HS-27A (cell line): ENCODE measurements at places on chromosomes 5 and 9.

GRCh38 chr5:181217803-181218062, 5.3 kb upstream of the TRIM41 start:
- DNase-seq: no peak

- peak; percentile 81 for DNase-seq
These were observed 40.2 kb downstream of the RCL1 start for GRCh38 chr9:4832786-4833579.

GRCh38 chr9:130222833-130223232, 42.7 kb upstream of the HMCN2 start:
- DNase-seq: no peak

GRCh38 chr9:119917175-119917574, 547.9 kb upstream of the BRINP1 start:
- no peak for DNase-seq

GRCh38 chr9:130304116-130304515, 38.6 kb downstream of the HMCN2 start:
- no peak for DNase-seq

- no peak for DNase-seq
These were observed 170.4 kb upstream of the CDH6 start for GRCh38 chr5:31023105-31023504.

GRCh38 chr5:149417711-149418368, 38.7 kb upstream of the IL17B start:
- no peak for DNase-seq

DNA sequence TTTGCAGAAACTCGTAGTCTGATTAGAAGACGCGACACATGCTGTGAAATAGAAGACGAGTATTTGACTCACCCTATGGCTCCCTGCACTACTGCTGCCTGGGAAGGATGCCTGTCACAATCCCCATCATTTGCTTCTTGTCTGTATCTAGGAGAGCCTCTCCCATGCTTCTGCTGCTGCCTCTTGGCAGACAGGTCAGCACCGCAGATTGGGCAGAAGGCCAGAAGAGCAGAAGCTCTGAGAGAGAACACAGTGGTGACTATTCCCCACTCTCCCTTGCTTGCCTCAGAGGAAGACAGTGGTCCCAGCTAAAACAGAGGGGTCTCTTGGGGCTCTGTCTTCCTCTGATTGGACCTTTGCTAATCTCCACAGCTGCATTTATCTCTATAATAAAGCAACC, 84.0 kb upstream of the SMIM32 start:
- DNase-seq: no peak

- peak; percentile 5 for DNase-seq
These were observed 258.1 kb upstream of the EDIL3 start for GRCh38 chr5:84642795-84643194.

DNA sequence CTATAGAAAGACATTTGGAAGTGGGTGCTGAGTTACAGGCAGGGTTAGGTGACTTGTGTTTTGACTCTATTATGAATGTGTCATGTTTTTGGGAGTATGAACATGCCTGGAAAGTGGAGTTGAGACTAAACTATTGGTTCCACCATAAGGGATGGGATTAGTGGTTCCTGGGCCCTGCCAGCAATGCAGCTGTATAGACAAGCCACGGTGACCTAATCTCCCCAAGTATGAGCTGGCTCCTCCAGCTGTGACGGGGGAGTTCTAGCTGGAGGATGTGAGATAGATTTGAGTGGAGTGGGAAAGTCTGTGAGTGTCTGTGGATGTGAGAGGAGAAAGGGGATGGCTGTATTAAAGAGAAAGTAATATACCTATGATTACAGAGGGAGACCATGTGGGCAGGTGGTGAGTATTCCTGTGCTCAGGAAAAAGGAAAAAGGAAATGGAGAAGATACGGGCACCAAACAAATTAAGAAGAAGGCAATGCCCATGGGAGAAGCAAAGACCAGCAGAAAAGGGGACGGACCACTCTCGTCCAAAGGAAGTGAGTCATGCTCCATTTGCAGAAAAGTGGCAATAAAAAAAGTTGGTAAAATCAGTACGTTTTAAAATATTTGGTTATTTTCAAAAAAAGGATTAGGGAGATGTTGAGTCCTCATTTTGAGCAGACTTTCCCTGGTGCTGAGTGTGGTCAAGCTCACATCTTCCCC, 48.3 kb upstream of the ICE1 start:
- peak; percentile 82 for DNase-seq

- no peak for DNase-seq
These were observed 154.3 kb downstream of the C5orf15 start for GRCh38 chr5:133814152-133814551.

DNA sequence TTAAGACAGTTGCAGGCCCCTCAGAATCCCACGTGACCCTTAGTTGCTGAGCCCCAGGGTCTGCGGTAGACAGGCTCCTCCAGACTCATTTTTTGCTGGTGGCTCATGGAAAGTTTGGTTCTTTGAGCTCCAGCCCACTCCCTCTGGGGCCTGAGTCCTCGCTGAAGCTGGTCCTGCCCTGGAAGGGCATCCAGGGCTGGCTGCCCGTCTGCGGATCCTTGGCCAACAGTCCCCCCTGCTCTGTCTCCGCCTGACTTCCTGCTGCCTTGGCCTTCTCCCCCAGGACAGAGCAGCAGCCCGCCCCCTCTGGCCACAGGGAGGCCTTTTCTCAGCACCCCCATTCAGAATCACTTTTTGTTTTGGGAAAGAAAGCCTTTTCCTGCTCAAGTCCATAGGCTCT, 24.4 kb downstream of the SLC6A7 start:
- no peak for DNase-seq

DNA sequence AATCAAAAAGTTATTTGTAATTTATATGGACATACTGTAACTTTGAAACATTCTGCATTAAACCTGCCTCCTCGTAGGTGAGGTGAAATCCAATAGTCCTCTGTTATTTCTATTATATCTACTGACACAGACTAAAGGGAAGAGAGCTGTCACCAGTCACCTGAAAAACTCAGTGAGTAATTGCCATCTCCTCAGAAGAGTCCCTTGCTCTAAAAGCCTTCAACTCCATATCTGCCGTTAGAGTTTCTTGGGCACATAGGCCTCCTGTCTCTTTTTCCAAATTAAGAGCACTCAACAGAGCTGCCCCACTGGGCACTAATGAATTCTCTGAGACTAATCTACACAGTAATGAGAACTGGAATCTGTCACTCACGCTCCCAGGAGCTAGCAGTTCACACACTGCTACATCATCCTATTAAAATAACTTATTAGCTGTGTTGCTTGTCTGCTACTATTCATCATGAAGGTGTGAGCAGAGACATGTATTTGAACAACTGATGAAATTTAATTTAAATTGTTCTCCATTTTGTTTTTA, 67.3 kb upstream of the VCAN start:
- no peak for DNase-seq

GRCh38 chr5:59193616-59194319, 610.9 kb downstream of the RAB3C start:
- DNase-seq: peak; percentile 49

DNA sequence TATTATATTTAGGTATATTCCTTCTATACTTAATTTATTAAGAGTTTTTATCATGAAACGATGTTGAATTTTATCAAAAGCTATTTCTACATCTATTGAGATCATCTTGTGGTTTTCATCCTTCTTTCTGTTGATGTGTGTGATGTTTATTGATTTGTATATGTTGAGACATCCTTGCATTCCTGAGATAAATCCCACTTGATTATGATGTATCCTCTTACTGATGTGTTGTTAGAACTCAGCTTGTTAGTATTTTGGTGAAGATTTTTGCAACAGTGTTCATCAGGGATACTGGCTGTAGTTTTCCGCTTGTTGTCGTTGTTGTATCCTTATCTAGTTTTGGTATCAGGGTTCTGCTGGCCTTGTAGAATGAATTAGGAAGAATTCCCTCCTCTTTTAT, 213.6 kb downstream of the GDNF start:
- DNase-seq: no peak

DNA sequence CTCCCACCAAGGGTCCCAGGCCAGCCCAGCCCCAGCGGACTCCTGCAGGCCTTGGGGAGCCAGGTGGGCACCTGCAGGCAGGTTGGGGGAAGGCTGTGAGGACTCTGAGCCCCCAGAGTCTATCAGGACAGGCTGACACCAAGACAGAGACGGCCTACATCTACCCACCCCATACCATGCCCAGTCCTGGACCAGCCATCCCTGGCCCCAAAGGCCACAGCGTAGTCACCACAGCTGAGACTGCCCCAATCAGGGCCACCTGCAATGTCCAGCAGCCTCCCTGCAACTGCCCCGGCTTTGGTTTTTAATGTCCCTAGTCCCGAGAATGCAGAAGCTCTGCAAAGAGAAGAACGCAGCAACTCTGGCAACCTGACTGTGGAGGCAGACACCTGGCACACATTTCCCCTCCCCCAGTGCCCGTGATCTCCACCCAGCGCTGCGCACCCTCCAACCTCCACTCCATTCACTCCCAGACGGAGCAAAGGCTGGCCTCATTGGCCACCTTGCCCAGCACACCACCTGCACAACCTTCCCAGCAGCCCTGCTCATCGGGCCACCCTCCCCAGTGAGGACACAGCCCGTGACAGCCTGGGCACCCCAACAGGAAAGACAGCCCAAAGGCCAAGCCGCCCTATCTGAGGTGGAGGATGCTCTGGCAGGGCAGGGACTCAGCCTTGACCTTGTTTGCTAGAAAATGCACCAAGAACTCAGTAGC, 14.9 kb downstream of the ADAMTS2 start:
- DNase-seq: no peak

DNA sequence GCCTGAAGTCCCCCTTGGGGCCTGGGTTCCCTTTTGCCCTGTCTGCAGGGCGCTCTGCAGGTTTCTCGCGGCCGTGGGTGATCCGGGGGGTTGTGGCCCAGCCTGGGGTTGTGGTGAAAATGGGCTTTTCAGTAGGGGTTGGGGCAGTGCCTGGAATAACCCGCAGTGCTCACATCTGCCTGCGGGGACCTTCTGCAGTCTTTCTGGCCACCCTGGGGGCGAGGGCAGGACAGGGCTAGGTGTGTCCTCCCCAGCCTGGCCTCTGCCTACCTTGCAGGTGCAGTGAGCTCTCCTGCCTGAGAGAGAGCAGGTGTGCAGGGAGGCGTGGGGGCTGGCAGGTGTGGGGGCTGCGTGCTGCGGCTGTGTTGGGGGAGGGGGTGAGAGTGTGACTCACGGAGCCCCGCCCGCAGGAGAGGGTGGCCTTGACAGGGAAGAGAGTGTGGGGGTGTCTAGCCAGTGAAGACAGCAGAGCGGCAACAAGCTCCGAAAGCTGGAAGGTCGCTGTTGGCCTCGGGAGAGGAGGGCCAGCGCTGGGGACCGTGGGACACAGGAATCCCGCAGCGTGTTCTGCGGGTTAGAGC, 131.4 kb downstream of the MRPL36 start:
- DNase-seq: no peak

GRCh38 chr5:26812714-26813113, 225.7 kb downstream of the CDH9 start:
- no peak for DNase-seq

DNA sequence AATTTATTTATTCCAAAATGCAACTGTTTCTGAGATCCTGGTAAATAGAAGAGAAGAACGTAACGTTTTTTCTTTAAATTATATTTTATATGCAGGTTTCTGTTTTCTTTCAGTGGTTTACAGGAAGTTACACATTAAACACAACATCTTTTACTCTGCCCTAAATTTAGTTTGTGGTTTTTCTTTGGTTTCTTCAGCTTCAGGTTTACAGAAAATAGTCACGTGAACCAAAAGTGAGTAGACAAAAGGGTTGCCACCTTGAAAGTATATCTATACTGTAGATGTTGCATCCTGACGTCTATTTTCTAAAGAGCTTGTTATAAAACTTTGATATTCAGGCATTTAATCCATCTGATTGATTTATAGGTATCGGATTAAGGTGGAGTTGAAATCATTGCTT, 1236.6 kb downstream of the MAT2B start:
- no peak for DNase-seq

- DNase-seq: no peak
These were observed 207.6 kb downstream of the HSPA4 start for GRCh38 chr5:133259199-133259997.

DNA sequence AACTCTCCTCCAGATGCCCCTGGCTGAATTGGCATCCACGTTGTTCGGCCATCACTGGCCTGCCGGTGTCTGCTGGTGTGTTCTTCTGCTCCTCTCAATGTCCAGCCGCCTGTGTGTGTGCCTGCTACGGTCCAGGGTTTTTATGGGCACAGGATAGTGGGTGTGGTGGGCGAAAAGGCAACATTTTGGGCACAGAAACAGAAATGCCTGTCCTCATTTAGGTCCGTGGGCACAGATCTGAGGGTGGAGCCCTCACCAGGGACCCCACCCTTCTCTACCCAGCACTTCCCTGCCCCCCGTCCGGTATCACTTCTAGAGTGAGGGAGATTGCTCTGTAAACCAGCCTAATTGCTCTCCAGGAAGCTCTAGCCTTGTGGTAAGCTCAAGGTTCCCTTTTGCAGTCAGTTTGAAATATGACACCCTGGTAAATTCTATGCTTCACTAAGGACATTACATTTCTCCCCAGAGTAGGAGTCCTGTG, 410.1 kb downstream of the MAT2B start:
- DNase-seq: no peak

GRCh38 chr5:51651476-51651875, 268.2 kb downstream of the ISL1 start:
- no peak for DNase-seq

- no peak for DNase-seq
These were observed 108.6 kb downstream of the TRIO start for GRCh38 chr5:14251733-14252132.

DNA sequence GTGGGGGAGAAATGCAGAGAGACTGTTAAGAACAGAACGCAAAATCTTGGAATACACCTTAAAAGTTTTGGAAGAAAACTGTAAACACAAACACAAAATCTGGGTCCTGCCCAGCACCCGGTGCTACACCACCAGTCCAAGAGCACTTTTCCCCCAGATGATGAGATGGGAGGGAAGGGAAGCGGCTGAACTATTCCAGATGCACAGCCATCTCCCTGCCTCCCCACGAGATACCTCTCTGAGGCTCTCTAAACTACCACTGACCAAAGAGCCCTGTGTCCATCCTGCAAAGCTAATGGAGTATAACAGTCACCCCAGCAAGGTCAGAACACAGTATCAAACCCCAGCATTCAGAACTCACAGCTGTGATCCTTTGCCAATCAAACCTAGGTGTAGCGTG, 8.0 kb downstream of the SPARC start:
- DNase-seq: no peak

- no peak for DNase-seq
These were observed 151.3 kb downstream of the CHSY3 start for GRCh38 chr5:130055572-130055971.

DNA sequence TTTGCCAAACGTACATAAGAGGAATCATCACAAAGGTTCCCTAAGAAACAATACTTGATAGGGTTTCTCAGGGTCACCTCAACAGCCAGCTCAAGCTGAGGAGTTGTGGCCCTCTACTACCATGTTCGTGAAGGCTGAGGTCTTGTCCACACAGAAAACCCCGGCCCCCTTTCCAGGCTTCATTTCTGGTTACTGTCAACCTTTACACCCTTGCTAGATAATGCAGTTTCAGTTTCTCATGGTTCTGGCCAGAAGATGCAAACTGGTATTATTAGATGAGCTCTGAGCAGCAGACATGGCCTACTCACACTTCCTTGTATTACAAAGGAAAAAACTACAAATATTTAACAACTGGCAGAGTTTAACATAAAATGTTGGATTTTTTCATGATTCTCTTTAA, 22.8 kb upstream of the KCNN2 start:
- no peak for DNase-seq
